ENCODE measurements at places on chromosomes 4 and X.

DNA sequence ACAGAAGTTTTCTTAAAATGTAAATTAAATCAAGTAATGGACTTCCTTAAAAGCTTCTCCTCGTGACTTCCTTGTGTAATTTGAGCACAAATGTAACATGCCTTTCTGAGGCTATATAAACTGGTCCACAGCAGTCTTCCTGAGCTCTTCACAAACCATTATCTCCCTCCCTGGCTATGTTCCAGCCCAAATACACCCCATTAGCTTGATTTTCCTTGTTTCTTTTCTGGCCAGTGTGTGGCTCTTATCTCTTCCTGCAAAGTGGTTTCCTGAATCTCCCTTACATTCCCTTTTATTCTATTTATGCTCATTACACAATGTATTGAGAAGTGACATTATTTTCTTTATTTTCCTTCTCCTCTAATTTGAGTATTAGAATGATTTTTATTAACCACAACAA, 1085.3 kb upstream of the PCDH10 start:
- no peak for DNase-seq

- no peak for DNase-seq
Observed at GRCh38 chrX:12447448-12448064, 309.3 kb downstream of the FRMPD4 start.

- no peak for DNase-seq
Observed at GRCh38 chr4:184854673-184855072, 28.9 kb upstream of the ACSL1 start.

DNA sequence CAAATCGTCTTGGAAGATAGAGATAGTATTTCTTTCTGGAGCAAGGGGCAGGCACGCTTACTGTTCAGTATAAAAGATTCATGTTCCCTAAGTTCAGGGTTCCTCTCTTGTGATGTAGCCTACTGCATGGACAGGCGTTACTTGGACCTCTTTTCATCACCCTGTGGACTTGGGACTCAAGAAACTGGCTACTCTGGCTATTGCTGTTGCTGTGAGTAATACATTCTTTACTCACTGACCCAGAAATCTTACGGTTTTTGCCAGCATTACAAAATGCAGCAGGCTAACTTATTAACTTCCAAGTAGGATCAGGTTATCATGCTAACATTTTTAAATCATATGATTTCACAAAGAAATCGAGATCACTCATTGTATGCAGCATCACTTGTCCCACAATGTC, 12.8 kb upstream of the GUCY1B1 start:
- no peak for DNase-seq

DNA sequence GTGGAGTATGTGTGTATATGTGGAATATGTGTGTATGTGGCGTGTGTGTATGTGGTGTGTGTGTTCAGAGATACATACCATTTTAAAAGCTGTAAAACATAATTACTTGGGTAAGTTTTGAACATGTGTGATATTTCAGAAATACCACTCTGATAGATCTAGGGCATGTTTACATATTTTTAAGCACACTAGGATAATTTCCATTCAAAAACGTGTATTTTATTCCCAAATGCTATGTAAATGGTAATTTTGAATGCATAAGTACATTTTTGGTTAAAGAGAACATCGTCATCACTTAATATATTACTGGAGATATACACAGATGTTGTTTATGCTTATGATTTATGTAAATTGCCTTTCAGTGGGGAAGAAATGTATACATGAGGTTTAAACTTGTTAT, 34.7 kb upstream of the SHISA3 start:
- DNase-seq, result no peak

- DNase-seq, result no peak
Observed at GRCh38 chr4:173801361-173801760, 271.3 kb upstream of the HAND2 start.

- no peak for DNase-seq
Observed at GRCh38 chrX:9844936-9845577, 58.8 kb downstream of the SHROOM2 start.

- no peak for DNase-seq
Observed at GRCh38 chr4:23768541-23768940, 121.3 kb downstream of the PPARGC1A start.

GRCh38 chr4:105805501-105806120, 89.7 kb upstream of the NPNT start:
- no peak for DNase-seq

- DNase-seq, result no peak
Observed at GRCh38 chr4:40931841-40932240, 182.1 kb downstream of the NSUN7 start.

GRCh38 chr4:95124906-95125504, 367.2 kb downstream of the BMPR1B start:
- DNase-seq, result no peak

- no peak for DNase-seq
Observed at GRCh38 chr4:168509786-168510185, 12.9 kb downstream of the PALLD start.
